Tibial nerve (tissue), 4 donors: ENCODE measurements at places on chromosomes 5 and 9. TPM values are rescaled to one million over a fixed set of nuclear protein-coding genes. Genes with fewer than 3 reads are reported as not detected.

GRCh38 chr5:89473196-89473595 lies 590.2 kb upstream of the MEF2C start:
- DNase-seq: no peak

DNA sequence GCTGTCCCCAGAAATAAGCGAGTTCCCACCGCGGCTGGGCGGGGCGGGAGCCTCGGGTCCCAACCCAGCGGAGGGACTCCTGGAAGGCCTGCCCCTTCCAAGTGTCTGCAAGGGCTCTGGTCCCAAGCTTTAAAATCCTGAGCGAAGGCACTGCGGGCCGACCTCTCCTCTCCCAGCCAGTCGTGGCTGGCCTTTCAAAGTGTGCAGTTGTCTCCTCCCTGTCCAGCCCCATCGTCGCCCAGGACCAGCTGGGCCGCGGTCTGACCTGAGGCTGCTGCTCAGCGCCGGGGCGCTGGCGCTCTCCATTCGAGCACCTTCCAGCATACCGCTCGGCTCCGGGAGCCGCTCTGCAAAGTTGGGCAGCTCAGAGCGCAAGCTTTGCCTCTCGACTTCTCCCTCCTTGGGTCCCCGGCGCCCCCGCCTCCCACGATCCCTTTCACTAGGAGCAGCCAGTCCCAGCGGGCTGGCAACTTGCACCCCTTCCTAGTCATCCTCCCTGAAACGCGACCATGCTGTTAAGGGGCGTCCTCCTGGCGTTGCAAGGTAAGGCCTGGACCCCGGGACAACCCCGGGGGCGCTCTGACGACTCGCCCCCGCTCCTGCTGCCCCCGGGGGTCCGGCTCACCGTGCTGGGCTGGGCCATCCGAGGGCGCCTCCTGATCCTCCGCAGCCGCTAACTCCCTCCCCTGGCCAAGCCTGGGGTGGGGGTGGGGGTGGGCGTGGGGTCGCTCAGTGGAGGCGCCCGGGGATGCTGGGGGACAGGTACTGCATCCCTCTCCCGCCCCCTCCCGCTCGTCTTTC lies at the start of gene MAMDC2:
Gene MAMDC2, plus strand, starts transcription at position 160 of the 801 bp plus-strand sequence. Its CDS starts 350 bp downstream, at position 510.
- DNase-seq: peak; percentile 54

Gene XRCC4
- 8.5 TPM for total RNA-seq

Gene IFNK
- total RNA-seq: not detected

Gene LCN9
- not detected for total RNA-seq
